ENCODE measurements at places on chromosomes 4 and X.

DNA sequence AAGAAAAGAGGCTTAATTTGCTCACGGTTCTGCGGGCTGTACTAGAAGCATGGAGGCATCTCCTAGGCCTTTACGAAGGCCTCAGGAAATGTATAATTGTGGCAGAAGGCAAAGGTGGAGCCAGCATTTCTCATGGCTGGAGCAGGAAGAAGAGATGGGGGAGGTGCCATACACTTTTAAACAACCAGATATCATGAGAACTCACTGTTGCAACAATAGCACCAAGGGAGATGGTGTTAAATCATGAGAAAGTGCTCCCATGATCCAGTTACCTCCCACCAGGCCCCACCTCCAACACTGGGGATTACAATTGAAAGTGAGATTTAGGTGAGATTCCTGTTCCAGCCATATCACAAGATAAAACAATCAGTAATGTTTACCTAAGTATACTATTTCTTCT, 45.5 kb downstream of the MTHFD2L start:
- no peak for DNase-seq

- DNase-seq, result no peak
Measured at GRCh38 chr4:604131-604530, 21.2 kb upstream of the PDE6B start.

DNA sequence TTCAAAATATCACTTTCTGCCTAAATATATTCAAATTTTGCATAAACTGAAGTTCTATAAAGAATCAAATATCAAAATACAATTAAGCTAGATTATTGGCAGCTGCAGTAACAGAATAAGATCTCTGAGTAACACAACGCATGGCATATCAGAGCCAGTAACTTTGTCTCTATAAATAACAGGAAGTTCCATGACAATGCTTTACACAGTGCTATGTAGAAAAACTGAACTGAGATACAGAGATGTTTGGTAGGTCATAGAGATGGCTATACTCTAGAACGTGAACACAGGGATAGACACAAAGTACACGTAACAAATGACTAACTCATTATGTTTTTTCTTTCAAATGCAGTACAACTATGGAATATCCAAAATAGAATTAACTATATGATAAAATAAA, 18.2 kb downstream of the UBE2D3 start:
- no peak for DNase-seq

DNA sequence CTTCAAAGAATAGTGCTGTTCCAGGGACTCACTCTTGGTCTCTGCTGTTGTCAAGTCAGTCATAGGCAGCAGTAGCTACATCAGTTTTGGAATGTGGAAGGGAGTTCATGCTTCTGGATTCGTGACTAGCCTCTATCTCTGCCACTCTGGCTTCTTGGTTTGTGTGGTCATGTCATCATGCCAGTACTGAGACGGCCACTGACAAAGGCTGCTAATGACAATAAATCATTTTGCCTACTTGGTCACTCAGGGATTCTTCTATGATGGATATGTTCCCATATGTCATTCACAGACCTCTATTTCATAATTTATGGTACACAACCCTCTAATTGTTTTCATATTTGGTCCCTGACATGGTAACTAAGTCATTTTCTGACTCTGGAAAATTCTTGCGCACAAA, 450.8 kb upstream of the BOD1L1 start:
- DNase-seq, result no peak

DNA sequence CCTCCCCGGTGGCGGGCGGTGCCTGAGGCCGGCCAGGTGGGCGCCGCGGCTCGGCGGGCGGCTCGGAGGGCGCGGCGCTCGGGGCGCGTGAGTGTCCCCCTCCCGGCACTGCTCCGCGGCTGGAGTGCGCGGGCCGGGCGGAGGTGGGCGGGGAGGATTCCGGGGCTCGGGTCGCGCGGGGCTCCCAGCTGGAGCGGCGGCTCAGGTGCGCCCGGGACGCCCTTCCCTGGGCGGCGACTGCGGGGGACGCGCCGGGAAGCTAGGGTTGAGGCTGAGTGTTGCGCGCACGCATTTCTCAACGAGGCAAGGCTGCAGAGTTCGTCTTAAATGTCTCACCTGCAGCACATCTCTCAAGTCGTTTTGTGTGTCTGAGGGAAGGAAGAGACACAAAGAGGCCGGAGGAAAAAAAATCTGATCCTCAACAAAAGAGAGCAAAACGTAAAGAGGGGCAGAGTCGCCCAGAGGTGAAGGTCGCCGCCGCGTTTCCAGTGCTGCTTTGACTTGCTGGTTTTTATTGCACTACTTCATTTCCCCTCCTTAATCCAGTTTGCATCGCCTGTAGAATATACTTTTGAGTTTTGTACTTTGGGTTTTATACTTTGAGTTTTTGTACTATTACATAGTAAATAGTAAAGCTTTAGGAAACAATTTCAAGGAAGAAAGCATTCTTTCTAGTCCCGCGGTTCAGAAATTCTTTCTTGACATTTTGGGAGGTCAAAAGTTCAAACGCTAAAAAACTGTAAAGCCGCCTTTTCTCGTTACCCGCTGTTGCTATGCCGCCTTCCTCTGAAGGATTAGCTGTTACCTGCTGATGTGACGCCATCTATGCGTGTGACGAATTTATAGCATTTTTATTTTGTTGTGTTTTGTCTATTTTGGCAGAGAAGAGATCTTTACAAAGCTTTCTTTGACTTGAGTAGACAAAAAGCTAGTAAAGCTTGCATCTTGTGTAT, 106.5 kb upstream of the STOX2 start:
- no peak for DNase-seq

- DNase-seq, result no peak
Measured at GRCh38 chrX:136318156-136318555, 17.4 kb downstream of the ADGRG4 start.

DNA sequence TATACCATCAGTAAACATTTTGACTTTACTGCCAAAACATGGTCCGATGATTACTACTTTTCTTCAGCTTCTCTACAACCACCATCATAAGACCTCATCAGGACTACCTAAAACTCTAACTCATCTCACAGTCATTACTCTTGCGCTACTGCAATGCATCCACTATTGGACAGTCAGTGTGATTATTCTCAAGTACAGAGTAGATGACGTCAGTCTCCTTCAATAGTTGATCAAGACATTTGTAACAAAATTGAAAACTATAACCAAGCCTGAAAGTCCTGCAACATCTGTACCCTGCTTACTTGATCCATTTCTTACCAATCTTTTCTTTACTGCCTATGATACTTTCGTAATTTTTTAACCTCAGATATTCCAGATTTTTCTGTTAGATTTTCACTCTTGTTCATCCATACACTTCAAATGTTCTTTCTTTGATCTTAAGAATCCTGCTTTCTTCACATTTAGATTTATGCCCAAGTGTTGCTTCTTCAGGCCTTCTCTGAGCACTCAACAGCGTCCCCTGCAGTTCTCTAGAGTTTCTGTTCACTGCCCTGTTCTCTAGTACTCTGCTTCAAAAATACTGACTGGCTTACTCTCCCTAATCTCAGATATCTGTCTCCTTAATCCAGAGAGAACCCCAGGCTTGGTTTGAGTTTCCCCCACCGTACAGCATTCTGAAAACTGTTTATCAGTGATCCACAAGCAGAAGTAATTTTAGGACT, 1517.6 kb downstream of the STIM2 start:
- DNase-seq, result no peak

DNA sequence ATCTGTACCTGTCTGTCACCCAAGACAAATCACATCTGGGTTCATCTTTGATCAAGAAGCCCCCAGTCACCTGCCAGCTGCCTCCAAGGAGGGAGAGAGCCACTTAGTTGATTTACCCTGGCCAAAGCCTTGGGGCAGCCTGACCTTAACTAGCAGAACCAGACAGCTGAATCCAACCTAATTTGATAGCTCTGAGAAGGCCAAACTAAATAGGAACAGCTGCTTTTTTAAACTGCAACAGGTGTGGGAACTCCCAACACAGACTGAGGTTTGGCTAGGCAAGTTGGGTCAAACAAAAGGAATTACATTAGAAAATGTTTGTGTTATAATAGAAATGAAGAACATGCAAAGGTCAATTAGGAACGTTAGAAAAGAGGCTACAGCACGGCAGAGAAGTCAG, 375.7 kb downstream of the NLGN4X start:
- no peak for DNase-seq

- DNase-seq, result no peak
Measured at GRCh38 chr4:124177647-124178425, 534.7 kb downstream of the ANKRD50 start.

- DNase-seq, result no peak
Measured at GRCh38 chr4:128517096-128517738, 229.6 kb upstream of the PGRMC2 start.

GRCh38 chr4:23374259-23374658, 515.6 kb downstream of the PPARGC1A start:
- no peak for DNase-seq

DNA sequence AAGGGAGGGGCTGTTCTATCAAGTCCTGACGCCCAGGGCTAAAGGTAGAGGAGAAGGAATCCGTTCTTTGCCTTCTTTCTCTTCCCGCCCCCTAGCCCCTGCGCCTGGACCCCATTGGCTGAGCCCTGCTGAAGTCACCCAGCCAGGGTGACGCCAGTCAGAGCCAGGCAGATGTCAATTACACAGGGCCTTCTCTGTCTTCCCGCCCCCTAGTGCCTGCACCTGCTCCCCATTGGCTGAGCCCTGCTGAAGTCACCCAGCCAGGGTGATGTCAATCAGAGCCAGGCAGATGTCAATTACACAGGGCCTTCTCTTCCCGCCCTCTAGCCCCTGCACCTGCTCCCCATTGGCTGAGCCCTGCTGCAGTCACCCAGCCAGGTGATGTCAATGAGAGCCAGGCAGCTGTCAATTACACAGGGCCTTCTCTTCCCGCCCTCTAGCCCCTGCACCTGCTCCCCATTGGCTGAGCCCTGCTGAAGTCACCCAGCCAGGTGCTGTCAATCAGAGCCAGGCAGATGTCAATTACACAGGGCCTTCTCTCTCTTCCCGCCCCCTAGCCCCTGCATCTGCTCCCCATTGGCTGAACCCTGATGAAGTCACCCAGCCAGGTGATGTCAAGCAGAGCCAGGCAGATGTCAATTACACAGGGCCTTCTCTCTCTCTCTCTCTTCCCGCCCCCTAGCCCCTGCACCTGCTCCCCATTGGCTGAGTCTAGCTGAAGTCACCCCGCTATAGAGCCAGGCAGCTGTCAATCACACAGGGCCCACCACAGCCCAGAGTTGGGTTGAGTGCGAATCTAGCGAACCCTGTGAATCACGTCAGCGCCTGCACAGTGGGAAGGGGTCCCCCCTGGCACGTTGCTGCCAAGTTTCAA, 46.4 kb downstream of the ASMT start:
- peak; percentile 60 for DNase-seq

DNA sequence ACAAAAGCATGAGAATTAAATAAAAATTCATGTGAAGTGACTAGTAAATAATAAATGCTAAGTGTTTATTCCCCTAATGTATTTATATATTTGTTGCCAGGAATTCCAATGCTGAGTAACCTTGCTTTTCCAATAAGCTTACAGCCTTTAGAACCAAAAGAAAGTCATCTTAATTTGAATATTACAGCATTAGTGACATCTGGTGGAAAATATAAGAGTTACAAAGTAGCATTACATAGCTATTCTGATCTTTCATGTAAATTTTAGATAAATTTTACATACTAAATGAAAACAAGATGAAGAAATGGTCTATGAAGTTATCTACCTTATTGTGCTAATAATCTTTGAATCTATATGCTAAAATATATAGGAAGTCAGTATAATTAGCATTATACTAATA, 10.4 kb downstream of the MAD2L1 start:
- no peak for DNase-seq

DNA sequence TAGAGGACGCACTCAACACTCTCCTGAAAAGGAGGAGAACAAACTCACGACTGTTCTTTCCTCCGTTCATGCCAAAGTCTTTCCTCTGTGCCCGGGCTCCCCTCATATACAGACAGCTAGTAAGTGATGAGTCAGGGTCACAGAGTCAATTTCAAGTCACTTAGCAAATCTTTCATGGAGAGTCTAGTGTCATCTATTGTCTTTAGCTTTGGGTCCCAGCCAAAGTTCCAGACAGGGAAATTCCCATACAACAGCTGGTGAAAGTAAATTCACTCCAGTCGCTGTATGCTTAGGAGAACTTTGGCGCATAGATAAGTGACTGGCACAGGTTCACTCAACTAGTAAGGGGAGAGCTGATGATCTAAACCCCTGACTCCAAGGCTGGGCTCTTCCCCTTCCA, 226.5 kb downstream of the MID1 start:
- no peak for DNase-seq

DNA sequence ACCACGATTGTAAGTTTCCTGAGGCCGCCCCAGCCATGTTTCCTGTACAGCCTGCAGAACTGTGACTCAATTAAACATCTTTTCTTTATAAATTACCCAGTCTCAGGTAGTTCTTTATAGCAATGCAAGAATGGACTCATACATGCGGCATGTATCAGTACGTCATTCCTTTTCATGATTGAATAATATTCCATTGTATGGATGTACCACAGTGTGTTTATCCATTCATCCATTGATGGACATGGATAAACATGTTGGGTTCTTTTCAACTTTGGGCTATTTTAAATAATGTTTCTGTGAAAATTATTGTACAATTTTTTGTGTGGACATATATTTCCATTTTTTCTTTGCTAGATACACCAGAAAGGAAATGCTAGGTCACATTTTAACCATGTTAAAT, 99.2 kb upstream of the IGSF1 start:
- no peak for DNase-seq

- no peak for DNase-seq
Measured at GRCh38 chr4:174627473-174627872, 105.2 kb upstream of the HPGD start.

GRCh38 chr4:76527666-76528065, 92.6 kb downstream of the SHROOM3 start:
- DNase-seq, result no peak

DNA sequence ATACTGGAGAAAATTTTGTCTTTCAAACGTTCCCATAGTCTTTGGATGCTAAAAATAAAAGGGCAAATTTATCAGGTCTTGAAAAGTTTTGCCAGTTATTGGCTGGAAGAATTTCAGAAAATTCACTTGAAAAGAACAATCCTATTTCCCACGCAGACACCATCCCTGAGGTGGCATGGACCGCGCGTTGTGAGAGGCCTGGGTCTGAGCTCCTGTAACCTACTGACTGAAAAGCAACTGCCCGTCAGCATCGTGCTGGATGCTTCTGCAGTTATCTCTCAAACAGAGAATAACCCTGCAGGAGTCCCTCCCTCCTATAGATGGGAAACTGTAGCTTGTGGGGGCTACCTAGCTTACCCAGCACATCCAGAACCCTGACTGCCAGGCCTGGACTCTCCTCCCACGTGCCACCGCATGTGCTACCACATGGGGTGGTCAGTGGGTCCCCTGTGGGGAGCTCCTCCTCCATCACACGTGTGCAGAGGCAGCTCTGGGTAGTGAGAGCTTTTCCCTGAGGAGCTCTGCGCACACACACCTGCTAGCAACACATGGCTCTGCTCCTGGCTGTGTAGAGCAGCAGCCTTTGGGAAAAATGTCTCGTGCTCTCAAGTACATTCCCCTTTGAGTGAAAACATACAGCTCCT, 36.1 kb downstream of the NSG1 start:
- DNase-seq, result no peak

- DNase-seq, result no peak
Measured at GRCh38 chrX:341541-342101, 23.0 kb upstream of the GTPBP6 start.

GRCh38 chrX:136954930-136955329, 74.4 kb upstream of the RBMX start:
- DNase-seq, result peak; percentile 0
